DND-41 (cell line): ENCODE measurements at places on chromosomes 12 and 14.

DNA sequence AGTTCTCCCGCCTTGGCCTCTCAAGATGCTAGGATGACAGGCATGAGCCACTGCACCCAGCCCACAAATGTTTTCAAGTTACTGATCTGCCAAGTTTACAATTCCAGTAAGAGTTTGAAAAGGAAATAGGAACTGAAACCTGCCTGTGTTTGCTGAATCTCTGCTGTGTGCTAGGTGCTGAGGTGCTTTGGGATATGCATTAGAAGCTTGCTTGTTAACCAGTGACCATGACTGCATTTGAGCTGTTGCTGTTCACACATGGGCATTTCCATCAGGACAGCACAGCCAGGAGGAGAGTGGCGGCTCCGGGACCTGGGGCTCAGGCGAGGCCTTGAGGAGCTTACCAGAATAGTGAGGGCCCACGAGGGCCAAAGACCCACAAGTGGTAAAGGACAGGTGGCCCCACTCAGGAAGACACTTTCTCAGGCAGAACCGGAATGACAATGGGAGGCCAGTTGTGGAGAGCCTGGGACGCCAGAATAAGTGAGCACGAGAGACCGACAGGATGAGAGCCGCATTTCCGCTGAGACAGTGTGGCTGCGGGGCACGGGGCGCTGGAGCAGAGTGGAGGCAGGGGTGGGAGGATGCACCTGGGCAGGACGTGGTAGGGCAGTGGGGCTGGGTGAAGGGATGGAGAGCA, 54.5 kb upstream of the MMP17 start:
- peak; percentile 63 for DNase-seq

DNA sequence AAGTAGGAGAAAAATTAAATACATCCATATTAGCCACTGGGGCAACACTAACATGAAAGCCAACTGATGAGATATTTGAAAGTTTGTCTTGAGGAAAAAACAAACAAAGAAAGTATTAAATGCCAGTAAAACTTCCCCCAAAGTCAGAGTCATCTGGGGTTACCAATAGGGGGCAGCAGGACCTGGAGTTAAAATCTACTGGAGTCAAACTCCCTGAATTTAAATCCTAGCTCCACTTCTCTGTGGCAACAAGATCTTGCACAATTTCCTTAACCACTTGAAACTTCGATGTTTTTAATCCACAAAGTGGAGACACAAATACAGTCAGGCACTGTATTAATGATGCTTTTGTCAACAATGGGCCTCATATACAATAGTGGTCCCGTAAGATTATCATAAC, 14.4 kb downstream of the PLEKHG7 start:
- no peak for DNase-seq

DNA sequence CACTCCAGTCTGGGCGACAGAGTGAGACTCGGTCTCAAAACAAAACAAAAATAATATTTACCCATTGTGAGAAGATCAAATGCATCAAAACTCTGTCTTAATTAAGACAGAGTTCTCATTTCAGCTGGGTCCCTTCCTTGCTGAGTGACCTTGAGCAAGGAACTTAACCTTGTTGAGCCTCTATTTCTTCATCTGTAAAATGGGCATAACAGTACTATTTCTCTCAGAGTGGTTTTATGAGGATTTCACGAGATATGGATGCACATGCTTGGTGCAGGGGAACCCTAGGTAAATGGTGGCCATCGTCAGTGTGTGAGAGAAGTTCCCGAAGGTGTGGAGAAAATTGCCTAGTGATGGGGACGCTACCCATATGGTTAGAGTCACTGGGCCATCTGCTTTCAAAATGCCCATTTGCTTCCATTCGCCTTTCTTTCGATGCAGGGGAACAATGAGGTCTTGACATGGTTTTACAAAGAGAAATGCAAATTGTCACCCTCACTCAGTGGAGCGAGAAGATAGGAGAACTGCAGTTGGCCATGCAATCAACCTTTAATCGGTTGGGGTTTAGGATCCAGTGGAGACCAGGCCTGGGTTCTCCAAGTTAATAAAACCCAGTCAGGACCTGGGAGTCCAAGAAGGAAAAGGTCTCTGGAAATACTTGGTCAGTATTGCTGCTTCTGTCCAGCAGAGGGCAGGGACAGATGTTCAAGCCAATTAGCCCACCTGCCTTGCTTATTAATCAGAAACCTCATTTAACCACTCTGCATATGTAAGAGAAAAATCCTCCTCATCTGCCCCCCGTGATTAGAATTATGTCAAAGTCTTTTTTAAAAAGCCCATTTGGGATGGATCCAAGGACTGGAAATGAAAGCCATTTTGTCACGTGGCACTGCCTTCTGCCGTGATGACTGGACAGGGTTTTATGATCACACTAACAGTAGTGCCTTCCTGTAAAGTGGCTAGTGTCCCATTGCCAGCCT, 37.2 kb downstream of the CFAP251 start:
- no peak for DNase-seq

DNA sequence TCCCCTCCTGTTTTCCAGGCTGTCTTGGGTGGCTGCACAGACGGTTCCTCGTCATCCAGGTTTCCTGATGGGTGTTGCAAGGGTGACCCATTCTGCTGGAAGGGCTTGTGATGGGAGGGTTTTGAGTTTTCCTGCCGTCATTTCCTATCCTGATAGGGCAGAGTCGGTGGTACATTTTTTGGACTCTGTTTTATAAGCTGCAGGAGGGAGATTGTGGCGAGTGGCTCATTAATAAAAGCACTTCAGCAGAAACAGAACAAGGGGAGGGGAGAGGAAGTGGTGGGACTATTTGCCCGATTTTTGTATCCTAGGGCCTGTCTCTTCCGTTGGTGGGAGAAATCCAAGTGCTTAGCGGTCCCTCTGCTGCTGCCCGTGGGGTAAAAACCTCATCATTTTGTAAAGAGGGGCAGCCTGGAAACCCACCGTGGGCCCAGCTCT, 40.0 kb downstream of the TSPAN9 start:
- DNase-seq: no peak

DNA sequence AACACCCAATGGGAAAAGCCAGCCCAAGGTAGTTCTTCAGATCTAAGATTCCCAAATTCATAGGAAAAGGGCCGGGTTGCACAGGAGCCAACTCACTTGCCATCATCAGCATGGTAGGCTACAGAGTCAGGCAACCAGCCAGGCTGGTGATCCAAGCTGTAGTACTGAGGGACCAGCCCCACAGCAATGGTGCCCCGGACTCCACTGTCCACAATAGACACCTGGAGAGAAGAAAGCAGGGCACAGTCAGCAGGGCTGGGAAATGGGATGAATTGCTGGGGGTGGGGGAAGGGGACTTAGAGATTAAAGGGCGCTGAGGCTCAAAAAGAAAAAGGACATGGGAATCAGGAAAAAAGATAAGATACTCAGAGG, 4.2 kb downstream of the SPRYD3 start:
- DNase-seq: no peak

DNA sequence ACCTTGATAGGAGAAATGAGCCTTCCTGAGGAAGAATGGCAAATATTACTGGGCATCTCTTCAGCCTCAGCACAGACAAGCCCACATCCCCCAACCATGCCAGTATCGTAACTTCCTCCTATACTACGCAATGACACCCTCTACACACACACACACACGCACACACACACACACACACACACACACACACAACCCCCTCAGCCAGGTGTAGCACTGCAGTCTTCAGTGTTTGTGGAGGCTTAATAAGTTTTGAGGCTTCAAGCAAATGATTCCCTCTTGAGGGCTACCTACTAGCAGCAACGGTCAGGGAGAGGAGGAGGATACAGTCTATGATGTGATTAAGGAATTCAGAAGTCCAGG, 1.6 kb downstream of the DGKA start:
- DNase-seq: peak; percentile 53

DNA sequence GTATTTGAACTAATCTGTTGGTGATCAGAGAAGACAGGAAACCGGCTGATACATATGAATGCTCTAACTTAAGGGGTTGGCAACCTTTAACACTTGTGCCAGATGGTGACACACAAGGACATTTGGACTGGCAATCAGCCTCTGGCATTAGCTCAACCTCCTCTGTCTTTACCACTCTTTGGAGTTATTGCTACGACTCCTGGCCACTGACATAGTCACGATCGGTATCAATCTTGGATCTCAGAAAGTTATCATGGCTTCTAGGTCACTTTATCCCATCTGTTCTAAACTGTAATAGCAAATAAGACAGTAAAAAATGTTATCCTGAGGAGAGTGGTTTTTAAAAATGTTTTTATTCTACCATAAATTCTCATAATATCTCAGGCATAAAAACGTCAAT, 575.2 kb upstream of the MDGA2 start:
- DNase-seq: no peak
